ENCODE measurements at places on chromosomes 2 and 18.

DNA sequence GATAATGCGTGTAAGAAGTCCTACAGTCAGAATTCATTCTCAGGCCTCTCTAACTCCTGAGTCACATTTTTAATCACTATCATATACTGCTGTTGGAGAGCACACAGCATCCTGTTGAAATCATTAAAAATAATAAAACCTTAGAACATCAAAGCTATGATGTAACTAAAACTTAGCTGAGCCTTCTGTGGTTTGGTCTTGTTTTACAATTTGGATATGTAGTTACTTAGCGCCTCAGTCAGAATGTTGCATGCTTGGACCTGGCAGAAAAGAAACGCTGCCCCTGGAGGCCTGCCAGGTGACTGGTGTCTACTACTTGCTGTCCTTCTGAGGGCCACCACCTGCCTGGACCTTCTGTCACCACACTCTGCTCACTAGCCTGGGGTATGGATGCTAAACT, 261.1 kb upstream of the RASGRP3 start:
- DNase-seq, result no peak

DNA sequence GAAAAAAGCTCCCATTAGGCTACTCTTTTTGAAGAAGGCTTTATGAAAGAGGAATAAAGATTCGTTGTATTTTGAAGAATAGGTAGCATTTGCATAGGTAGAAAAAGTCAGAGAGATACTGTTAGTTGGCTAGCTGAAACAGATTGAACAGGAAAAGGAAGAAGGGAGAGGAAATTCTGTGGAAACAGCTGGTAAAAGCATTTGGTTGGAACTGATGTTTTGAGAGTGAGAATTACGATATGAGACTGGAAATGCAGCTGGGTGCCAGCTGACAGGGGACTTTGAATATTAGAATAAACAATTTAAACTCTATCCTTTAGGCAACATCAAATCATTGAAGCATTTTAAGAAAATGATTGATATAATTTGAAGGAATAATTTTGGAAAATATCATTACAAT, 96.7 kb upstream of the CNTNAP5 start:
- DNase-seq, result no peak

- no peak for DNase-seq
Measured at GRCh38 chr18:240175-240574, 27.7 kb downstream of the THOC1 start.

- no peak for DNase-seq
Measured at GRCh38 chr2:181185421-181185820, 205.0 kb downstream of the UBE2E3 start.

GRCh38 chr18:56044239-56044638, 456.2 kb upstream of the TCF4 start:
- no peak for DNase-seq

DNA sequence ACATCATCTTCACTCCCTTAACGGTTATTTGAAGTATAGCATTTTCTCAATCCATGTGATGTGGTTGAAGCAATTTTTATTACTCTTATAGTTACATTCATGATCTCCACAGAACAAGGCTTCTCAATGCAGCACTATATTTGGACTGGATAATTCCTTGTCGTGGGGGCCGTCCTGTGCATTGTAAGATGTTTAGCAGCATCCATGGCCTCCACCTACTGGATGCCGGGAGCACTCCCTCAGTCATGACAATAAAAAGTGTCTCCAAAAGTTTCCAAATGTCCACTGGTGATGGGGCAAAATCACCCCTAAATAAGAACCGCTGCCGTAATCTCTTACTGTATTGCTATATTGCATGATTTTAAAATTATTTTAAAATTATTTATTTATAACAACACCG, 110.6 kb upstream of the DDX18 start:
- DNase-seq, result no peak

DNA sequence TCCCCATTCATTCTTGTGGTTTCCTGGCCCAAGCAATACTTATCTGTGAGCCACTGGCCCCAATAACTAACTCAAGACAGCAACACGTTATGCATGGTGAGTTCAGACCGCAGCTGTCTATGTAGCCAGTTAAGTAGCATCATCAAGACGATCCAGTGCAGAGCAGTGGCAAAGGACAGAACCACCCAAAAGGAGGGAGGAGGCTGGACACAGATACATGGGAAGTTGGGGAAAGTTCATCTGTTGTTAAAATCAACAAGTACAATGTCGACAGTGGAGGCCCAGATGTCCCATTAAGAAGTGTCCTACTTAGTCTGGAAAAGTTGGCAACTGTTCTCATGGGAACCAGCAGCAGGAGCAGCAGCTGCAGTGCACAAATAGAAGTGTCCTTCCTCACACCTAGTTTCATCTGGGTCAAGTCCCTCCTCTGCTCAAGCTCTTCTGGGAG, 106.9 kb upstream of the THOC1 start:
- DNase-seq, result no peak

GRCh38 chr2:112658301-112658700, 12.6 kb downstream of the SLC20A1 start:
- no peak for DNase-seq

GRCh38 chr2:12036640-12036983, 290.2 kb downstream of the LPIN1 start:
- no peak for DNase-seq
